ENCODE measurements at places on chromosomes 16 and 17.

GRCh38 chr16:58661199-58661830, 23.3 kb downstream of the SLC38A7 start:
- peak; percentile 91 for DNase-seq

DNA sequence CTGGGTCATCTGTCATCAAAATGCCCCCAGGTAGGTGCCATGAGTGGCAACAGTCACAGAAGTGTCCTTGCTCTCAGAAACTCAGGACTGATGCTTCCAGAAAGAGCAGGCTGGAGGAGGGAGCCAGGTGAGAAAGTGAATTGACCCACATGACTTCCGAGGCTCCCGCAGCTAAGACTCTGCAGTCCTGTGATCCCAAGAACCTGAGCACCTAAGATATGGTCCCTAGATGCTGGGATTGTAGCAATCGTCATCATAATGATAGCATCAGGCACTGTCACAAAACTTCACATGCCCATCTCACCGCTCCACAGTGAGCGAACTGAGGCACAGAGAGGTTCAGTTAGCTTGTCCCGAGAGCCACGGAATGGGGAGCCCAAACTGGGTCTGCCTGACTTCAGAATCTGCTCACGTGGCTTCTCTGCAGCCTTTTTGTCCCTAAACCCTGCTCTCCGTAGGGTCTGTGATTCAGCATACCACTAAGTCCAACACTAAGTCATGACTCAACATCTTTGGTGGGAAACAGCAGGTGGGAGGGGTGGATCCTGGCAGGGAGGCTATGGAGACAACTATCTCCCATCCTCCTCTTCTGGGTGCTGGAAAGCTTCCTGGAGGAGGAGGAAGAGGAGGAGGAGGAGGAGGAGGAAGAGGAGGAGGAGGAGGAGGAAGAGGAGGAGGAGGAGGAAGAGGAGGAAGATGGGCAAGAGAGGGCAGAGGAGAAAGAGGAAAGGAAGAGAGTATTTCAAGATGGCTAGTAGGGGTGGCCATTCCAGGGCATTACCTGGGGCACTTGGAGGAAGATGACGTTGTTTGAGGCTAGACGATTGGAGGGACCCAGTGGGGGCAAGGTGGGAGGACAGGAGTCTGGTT, 55.5 kb upstream of the DLX4 start:
- peak; percentile 54 for DNase-seq

DNA sequence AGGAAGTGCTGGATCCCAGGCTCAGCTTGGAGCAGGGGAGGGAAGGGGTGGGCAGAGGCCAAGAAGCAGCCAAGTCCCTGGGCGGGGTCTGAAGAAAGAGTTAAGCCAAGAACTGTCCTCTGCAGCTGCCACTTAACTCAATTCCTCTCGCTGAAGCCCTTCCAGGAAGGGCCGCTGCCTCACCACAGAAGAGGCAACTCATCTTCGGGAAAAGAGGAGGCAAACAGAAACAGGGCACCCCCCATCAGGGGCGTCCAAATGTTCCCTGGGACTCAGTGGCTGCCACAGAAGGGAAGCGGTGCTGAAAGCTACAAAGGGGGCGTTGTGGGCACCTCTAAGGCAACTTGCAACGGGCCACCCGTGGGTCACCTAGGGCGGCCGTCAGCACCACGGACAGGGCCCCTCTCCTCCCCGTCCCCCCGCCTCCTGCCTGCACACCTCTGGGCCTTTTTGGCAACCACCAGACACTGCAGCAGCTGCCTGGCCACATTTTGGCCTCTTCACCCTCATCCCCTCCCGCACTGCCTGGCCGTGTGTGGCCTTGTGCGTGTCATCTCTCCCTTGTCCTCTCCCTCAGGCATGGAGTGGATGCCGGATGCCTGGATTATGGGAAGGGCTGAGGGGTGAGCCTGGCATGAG, 2.5 kb downstream of the TLCD3B start:
- no peak for DNase-seq

- DNase-seq: no peak
Observed at GRCh38 chr16:65306300-65306699, 184.4 kb upstream of the CDH11 start.

- no peak for DNase-seq
Observed at GRCh38 chr16:55647798-55648197, 8.0 kb upstream of the SLC6A2 start.

DNA sequence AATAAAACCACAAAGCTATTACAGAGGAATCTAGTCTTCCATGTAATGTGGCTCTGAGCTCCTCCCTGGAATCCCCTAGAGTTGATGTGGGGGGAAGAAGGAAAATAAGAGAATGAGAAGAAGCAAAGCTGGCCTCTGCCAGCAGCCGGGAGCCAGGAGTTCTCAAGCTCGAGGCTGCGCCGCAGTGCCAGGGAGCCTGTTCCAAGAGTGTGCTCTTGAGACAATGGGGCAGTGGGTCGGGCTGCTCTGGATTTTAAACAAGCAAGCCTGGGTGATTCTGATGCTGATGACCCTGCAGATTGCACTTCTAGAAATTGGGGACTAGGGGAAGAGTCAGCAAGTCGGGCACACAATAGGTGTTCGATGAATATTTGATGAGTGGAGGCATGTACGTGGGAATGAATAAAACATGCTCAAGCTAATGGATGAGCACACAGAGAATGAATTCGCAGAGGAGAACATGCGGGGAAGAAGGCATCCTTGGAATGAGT, 119.9 kb downstream of the CMIP start:
- DNase-seq: no peak

DNA sequence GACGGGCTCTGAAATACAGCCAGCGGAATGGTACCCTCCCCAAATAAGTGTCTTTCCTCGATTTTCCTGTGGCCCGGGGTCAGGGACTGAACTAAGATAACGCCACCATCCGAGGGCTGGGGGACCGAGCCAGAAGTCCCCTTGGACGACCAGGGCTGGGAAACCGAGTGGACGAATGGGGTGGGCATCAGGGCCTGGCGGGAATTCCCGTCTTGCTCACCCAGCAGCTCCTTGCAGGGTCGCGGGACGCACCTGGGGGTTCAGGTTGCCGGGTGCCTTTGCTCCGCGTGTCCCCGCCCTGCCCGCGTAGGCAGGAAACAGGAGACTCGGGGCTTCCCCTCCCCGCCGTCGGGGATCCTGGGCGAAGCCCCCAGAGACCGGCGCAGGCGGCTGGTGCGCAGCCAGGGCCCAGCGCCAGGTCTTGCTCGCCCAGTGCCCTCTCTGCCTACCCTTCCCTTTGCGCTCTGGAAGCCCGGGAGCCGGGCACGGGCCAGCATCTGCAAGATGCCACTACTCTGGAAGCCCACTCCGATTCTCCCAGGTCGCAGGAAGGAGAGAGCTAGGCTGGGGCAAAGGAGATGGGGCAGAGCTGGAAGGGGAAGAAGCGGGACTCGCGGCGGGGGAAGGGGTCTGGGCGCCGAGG, 665 bp upstream of the GRIN2C start:
- DNase-seq: no peak

- peak; percentile 8 for DNase-seq
Observed at GRCh38 chr16:23026784-23027362, 122.4 kb downstream of the USP31 start.

DNA sequence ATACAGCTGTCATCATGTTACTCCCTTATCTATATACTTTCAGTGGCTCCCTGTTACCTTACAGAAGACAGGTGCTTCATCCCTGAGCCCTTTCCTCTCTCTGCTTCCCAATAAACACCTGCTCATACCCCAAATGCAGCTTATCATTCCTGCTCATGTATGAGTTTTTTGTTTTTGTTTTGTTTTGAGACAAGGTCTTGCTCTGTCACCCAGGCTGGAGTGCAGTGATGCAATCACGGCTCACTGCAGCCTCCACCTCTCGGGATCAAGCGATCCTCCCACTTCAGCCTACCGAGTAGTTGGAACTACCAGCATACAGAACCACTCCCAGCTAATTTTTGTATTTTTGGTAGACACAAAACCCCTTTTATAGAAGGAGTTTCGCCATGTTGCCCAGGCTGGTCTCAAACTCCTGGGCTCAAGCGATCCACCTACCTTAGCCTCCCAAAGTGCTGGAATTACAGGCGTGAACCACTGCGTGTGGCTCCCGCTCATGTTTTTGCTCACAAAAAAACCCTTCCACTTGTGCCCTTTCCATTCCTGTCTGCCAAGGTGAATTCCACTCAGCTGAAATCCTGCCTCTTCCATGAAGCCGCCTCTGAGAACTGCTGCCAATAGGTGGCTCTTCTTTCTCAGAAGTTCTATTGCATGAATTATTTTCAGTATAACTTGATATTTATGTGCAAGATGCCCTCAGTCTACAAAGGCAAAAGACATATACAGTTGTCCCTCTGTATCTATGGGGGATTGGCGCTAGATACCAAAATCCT, 7.9 kb upstream of the RNF157 start:
- DNase-seq: no peak

DNA sequence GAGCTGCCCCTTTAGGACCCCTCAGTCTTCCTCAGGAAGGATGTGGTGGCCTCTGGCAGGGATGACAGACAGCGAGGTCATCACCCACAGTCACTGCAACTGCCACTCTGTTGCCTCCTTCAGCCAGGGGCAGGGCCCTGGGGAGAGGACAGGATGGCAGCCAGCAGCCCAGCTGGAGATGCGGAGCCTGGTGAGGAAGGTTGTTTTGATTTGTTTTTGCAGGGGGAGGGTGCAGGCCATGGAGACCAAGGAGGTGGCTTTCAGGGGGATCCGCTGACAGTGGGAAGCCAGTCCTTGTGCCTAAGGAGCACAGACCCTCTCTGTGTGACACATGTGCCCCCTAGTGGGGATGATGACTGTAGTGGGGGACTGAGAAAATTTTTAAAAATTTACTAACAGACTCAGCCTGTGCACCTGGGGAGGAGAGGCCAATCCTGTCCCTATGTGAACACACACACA, 7.4 kb downstream of the PRCD start:
- peak; percentile 76 for DNase-seq

- DNase-seq: no peak
Observed at GRCh38 chr17:42155614-42156045, 841 bp upstream of the RAB5C start.

GRCh38 chr17:39197380-39198185, at the start of gene CACNB1:
Gene CACNB1 (minus strand): TSS chr17:39197669. CDS start chr17:39197495, 174 bp downstream.
- DNase-seq: peak; percentile 52

- DNase-seq: no peak
Observed at GRCh38 chr17:13420418-13420826, 181.3 kb downstream of the HS3ST3A1 start.

- peak; percentile 72 for DNase-seq
Observed at GRCh38 chr16:28538733-28539596, at the start of gene NUPR1. Gene NUPR1 (minus strand): TSS chr16:28538974. CDS start chr16:28538907, 67 bp downstream.

DNA sequence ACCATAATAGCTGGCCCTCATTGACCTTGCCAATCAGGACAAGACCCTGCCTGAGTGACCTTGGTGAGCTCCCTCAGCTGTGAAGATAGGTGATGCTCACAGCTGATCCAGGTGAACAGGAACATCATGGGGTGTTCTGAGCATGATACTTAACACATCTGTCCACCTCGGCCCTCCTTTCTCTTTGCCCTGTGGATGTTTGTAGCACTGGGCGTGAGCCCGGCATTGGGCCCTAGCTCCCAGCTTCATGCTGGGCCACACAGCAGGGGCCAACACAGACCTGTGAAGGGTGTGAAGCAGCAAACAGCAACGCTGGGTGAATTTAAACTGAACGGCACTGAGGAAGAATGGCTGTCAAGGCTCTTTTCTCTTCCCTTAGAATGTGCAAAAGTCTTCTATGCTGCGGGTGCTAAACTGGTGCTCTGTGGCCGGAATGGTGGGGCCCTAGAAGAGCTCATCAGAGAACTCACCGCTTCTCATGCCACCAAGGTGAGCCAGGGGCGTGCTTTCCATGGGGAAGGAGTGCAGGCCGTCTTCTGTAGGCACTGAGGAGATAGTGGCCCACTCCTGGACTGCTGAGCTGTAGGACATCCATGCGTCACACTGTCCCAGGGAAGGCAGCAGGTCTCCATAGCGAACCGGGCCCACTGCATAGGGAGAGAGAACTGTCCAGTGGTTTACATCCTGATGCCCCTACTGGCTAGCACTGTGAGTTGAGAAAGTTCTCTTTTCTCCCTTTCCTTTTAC, 35.9 kb downstream of the TMEM11 start:
- DNase-seq: no peak

DNA sequence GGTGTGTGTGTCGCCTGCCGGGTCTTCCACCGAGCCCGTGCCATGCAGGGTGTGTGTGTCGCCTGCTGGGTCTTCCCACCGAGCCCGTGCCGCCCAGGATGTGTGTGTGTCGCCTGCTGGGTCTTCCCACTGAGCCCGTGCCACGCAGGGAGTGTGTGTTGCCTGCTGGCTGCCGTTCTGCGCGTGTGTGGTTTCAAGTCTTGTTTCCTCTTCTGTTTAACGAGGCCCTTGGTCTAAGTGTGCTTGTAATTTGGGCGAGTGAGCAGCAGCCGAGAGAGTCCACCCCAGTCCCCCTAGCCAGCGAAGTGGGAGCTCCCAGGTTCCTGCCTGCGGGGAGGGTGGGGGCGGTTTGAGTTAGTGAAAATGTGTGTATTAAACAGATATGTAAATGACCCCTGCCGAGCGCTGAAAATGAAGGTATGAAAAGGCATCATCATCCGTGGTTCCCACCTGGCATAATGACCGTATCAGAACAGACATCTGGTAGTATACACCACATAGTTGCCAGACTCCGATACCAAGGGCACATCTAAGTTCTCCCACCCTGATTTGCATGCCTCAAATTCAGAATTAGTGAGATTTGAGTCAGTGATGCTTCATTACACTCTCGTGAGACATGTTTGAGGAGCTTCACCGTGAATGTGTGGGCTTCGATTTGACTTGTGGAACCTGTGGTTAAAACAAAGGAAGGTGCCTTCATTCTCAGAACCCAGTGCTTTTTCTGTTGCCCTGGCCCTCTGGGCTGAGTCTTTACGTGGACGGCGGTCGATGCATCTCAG, 114.5 kb upstream of the CHMP6 start:
- no peak for DNase-seq

DNA sequence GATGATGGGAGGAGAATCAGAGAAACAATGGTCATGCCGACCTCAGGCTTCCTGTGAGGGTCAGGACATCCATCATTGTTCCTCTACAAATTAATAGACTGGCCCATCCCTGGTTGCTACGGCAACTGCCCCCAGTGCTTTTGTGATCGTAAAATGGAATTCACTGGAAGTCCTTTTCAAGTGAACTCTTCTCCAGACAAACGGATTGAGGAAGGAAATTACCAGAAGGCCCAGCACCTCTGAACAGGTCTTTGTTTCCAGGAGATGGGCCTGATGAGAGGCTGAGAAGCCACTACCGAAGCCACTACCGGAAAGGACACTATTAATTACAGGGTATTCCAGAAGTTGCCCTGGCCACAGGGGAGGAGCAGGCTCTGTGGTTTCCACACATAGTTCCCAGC, 126.0 kb downstream of the MGAT5B start:
- no peak for DNase-seq

GRCh38 chr17:5511401-5512225, 25.2 kb downstream of the MIS12 start:
- DNase-seq: no peak

GRCh38 chr17:55398689-55399088, 22.9 kb downstream of the MMD start:
- DNase-seq: no peak

GRCh38 chr17:7282752-7283321, 1.3 kb downstream of the SLC2A4 start:
- no peak for DNase-seq

DNA sequence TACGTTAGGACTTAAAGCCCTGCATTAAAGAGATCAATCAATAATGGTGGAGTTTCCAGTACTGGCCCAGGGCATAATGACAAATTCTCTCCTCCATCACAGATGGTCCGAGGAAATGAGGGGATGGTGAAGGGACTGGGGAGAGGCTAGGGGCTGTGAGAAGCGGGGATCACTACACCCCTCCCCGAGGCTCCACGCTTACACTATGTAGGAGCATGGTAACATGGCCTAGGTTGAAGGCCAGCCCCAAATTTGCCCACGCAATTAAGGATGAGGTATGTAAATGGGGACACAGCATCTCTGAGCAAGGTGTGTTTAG, 8.0 kb upstream of the AKTIP start:
- no peak for DNase-seq

Data from brain microvascular endothelial cell (primary cell).